ENCODE measurements at places on chromosomes 12 and 14.

GRCh38 chr12:27382171-27382795, 49.6 kb downstream of the BMAL2 start:
- no peak for DNase-seq

DNA sequence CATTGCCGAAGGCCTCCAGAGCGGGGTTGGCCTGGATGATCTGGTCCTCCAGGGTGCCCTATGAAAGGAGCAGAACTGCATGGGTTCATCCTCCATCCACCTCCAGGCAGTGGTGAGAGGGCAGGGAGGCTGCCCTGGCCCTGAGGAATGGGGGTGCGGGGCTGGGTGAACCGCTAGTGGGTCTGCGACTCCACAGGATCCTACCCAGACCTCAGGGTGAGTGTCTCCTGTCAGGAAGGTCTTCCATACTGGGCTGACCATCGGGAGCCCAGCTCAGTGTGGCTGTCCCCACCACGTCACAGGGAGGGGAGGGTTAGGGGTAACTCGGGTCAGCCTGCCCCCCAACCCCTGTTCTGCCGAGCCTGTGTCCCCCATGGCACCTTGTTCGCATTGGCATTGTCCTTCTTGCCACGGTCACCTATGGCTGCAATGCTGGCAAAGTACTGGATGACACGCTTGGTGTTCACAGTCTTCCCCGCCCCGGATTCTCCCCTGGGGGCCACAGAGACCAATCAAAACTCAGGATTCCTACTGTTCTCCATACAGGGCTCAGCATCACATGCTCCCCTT, 3.7 kb downstream of the MYH6 start:
- no peak for DNase-seq

DNA sequence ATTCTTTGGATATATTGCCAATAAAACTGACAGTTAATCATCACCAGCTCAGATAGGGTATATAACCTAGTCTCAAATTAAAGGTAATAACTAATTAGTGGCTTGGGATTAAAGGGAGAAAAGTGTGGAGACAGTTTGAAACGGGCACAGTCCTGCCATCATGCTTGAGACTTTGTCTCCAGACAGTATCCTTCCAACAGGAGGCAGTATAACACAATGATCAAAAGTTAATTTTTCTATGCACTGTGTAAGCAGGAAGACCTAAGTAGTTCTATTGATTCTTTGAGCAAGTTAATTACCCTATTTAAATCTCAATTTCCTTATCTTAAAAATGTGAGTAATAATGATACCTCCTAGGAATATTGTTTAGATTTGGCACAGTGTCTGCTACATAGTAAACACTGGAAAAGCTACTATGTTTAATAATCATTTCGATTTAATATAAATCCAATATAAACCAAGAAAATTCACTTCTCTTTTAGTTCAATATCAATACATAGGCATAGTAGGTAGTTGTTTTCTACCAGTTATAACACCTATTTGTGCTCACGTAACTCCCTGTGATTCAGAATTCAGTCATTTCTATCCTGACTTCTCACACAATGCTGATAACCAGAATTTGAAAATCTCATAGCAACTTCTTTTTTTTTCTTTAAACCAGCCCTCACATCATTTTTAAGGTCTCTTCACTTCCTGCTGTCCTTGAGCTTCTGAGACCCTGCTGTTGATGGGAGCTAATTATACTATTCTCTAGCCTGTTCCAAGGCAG, 53.7 kb downstream of the GALNT4 start:
- DNase-seq: no peak

- DNase-seq: no peak
Observed at GRCh38 chr12:68521321-68521839, 89.3 kb upstream of the RAP1B start.

DNA sequence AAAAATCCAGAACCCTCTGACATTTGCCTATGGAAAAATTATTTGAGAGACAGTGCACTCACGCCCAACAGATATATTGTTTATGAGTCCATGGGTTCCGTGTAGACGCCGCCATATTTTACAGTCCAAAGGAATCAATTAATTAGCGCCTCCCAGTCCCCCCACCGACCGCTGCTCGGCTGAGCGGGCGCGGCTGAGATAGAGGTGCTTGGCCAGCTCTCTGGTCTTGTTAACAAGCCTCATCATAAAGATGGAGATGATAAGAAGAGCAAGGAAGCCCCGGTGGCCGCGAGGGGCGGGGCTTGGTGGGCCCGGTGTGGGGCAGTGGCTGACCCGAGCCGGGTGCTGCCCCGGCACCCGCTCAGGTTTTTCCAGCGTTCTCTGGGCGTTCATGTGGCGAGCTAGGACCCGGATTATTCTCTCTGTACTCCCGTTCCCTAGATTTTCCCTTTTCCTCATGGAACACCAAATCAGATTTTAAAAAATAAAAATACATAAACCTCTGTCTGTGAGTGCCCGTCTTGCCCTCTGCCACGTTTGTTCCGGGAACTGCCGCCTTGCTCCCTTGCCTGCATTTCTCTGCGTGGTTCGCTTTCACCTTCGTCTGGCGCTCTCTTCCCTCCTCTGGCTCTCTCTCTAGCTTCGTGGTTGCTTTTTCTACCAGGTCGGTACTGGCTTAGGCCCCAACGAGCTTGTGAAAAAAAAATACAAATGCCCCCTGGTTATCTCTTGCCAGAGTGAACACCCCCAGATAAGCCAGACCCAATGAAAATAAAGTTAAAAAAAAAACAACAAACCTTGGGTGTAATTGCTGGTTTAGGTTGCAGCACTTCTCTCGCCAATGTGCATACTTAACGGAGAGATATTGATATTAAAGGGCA, 9.0 kb downstream of the HOXC12 start:
- DNase-seq: no peak
